ENCODE measurements at places on chromosomes 12 and 14.

DNA sequence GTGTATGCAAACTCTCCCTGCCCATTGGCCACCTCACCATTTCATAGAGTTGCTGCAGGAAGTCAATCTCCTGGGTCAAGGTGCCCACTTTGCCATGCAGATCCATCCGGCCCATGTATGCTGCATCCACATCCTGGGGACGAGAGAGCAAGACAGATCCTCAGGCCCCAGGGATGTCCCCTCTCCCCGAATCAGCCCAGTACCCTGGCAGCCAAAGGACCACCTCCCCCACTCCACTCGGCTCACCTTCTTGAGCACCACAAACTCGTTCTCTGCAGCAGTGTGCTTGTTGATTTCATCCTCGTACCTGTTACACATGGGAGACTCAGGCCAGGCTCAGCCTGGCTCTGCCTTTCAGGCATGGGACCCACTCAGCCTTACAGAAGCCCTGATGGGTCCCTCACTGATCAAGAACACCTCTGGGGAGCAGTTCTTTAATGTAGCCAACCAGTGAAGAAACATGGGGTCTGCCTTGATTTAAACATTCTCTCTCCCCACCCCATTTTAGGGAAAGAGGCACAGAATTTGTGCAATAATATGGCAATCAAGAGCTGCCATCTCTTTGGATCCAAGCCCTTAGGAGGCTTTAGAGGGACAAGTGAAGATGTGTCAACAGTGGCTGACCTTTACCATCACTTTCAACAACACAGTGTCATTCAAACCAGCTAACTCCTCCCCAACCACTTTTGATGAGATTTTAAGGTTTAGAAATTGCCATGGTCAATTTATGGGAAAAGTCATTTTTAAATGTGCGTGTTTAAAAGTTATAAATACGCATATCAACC lies 3.9 kb downstream of the KRT79 start:
- DNase-seq: no peak

DNA sequence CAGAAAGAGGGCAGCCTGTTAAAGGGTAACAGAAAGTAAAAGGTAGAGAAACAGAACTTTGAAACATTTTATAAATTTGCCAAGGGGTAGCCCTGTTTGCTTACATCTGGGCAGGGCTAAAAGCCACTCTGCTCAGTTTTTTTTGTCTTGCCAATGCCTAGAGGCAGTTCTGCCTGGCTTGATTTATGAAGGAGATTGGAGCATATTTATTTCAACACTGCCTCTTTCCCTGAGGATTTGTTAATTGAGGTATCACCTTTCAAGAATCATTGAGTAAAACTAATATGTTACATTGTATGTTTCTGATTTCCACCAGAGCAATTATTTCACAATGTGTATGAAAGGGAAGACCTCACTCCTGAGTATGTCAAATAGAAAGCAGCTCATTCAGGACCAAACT lies 160.8 kb downstream of the GXYLT1 start:
- DNase-seq: no peak

GRCh38 chr12:27060740-27061139 lies 21.6 kb downstream of the C12orf71 start:
- DNase-seq: no peak

- DNase-seq: no peak
Observed at GRCh38 chr14:66824251-66824650, 316.3 kb downstream of the GPHN start.

DNA sequence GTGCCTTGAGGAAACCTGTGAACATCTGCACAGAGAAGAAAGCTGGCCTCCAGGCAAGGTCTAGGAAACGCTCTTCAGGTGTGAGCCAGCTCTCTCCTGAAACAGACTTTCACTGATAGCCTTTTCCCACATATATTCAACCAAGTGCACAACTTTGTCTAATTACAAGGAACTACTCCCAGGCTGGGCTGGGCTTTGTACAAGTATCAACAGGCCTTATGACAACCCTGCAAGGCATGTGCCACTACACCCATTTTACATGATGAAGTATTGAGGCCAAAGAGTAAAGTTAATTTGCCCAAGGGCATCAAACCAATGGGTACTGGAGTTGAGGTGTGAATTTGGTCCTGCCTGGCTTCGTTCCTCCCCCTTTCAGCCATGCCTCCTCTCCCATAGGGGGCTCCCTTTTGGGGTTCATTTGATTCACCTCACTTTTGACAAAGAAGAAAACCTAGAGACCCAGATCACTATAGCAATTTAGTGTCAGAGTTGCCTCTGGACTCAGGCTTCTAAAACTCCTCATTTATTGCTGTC lies 2.1 kb downstream of the CSRP2 start:
- no peak for DNase-seq

GRCh38 chr12:121873216-121873569 lies 14.5 kb upstream of the HPD start:
- no peak for DNase-seq

GRCh38 chr12:68231691-68232090 lies 6.1 kb upstream of the IL26 start:
- no peak for DNase-seq

DNA sequence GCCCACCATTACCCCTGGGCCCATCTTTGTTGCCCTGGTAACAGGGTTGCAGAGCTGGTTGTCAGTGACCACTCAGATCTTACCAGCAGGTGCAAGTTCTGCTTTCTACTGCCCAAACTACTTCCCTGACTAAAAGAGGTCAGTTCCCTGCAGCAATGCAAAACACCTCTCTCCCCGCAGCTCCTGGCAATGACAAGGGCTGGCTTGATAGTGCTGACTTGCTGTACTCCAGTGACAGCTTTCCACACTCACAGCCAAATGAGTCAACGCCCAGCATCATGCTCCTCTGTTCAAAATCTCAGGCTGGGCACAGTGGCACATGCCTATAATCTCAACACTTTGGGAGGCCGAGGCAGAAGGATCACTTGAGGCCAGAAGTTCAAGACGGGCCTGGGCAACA lies 90.6 kb downstream of the CIT start:
- no peak for DNase-seq

DNA sequence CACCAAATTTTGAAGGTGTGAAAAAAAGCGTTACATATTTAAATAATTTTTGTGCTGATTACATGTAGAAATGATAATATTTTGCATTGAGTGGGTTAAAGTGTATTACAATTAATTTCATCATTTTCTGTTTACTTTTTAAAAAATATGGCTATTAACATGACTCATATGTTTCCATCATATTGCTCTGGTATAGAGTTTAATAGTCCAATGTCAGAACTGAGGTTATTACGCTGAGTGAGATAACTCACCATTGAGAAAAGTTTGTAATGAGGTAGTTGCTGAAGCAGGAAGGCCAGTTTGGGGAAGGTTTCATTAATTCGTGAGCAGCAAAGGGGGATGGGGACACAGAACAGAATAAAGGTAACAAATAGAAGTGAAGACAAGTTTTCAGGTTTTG lies 865.7 kb upstream of the MGAT4C start:
- DNase-seq: no peak
